ENCODE measurements at places on chromosomes 11 and 22. TPM values are rescaled to one million over a fixed set of nuclear protein-coding genes. Genes with fewer than 3 reads are reported as not detected.
A peak's percentile ranks its signal among the peaks of the same experiment; 100 is the strongest.

KCNE3 gene
- total RNA-seq = not detected

YPEL1 gene
- total RNA-seq = 1.6 TPM

- DNase-seq = no peak
Observed at GRCh38 chr11:104926771-104927611, 28.7 kb upstream of the CASP12 start.

- DNase-seq = no peak
Observed at GRCh38 chr11:26780376-26781085, 58.7 kb upstream of the SLC5A12 start.

DNA sequence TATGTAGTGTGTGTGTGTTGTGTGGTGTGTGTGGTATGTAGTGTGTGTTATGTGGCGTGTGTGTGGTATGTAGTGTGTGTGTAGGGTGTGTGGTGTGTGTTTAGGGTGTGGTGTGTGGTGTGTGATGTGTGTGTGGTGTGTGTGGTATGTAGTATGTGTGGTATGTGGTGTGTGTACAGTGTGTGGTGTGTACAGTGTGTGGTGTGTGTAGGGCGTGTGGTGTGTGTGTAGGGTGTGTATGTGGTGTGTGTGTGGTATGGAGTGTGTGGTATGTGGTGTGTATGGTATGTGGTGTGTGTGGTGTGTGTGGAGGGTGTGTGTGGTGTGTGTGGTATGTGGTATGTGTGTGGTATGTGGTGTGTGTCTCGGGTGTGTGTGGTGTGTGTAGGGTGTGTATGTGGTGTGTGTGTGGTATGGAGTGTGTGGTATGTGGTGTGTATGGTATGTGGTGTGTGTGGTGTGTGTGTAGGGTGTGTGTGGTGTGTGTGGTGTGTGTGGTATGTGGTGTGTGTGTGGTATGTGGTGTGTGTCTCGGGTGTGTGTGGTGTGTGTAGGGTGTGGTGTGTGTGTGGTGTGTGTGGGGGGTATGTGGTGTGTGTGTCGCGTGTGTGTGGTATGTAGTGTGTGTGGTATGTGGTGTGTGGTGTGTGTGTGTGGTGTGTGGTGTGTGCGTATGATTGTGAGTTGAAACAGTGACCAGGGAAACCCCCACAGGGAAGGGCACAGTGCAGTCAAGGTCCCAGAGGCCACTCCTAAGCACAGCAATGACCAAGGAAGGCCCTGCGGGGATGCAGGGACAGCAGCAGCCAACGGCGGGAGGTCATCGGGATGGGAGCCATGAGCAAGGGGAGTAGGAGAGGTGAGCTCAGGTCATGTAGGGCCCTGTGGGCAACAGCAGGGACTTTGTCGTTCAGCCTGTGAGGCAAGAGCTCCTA lies 2.9 kb upstream of the PPP6R2 start:
- DNase-seq = peak; percentile 31
